EH (cell line): ENCODE measurements at places on chromosomes 2 and 18.

- DNase-seq = no peak
Observed at GRCh38 chr2:117523267-117523666, 291.2 kb upstream of the DDX18 start.

- peak; percentile 56 for DNase-seq
Observed at GRCh38 chr2:19321946-19322345, 36.5 kb downstream of the OSR1 start.

GRCh38 chr18:77079954-77080682, 52.5 kb downstream of the MBP start:
- no peak for DNase-seq

DNA sequence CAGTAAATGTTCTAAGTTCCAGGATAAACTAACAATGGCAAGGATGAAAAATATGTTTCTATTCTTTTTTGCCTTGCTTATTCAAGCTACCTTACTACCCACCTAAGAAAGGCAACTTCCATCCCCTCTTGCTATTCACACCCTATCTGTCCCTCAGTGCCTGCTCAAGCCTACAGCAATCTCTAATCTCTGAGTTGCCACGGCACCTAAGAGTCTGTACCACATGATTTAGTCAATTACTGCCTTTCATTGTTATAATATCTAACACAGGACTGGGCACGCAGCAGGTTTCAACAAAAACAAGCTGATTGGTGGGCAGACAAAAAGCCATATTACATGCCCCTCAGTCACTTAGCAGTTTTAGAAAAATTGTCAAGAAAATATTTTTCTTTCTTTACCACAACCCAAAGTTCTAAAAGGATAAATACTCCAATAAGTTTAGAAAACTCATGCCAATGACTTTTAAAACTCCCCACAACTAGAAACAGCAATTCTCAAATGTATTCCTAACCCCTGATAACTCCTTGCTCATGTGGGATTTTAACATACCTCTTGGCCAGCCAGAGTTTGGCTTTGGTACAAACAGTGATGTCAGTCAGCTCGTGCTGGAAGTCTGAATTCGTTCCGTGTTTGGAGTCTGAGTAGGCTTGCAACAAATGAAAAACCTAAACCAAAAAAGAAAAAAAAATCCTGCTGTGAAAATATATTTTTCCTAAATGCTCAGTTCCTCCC, 117.3 kb upstream of the ZFP36L2 start:
- DNase-seq = peak; percentile 91

GRCh38 chr18:37617623-37618022, 52.0 kb upstream of the CELF4 start:
- DNase-seq = no peak

DNA sequence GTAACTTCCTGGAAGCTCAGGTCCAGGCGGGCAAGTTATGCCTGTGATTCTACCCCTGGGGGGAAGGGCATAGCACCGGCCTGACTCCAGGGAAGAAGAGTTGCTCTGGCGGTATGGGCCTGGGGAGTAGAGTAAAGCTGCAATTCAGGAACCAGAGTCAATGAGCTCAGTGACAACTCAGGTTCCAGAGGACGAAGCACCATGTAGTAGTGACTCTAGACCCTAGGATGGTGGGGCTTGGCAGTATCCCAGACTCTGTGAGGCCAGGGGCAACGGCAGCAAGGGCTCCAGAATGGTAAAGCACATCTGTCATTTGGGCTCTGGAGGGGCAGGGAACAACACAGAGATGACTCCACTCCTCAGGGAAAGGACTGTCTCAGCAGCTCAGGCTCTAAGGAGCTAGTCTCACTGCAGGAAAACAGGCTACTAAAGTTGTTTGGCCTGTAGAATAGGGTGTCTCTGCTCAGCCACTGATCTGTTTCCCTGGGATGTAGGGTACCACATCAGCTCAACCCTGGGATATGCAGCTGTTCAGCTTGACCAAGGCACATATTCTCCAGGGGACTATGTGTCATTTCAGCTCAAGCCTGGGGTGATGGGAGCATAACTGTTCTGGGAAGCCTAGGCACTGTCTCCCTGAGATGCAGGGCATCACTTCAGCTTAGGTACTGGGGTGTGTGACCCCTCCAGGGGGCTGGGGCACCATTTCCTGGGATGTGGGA, 36.2 kb upstream of the RHOB start:
- DNase-seq = no peak

GRCh38 chr2:10132043-10132575, 9.6 kb downstream of the RRM2 start:
- DNase-seq = no peak

GRCh38 chr2:127683757-127684156, 8.4 kb upstream of the LIMS2 start:
- DNase-seq = peak; percentile 50

- DNase-seq = no peak
Observed at GRCh38 chr18:46843372-46843771, 73.9 kb downstream of the PIAS2 start.

- no peak for DNase-seq
Observed at GRCh38 chr2:231727621-231728020, 19.3 kb downstream of the PTMA start.

- no peak for DNase-seq
Observed at GRCh38 chr2:173523497-173523896, 168.8 kb downstream of the CDCA7 start.

GRCh38 chr2:205563646-205564045, 118.7 kb upstream of the NRP2 start:
- DNase-seq = no peak

DNA sequence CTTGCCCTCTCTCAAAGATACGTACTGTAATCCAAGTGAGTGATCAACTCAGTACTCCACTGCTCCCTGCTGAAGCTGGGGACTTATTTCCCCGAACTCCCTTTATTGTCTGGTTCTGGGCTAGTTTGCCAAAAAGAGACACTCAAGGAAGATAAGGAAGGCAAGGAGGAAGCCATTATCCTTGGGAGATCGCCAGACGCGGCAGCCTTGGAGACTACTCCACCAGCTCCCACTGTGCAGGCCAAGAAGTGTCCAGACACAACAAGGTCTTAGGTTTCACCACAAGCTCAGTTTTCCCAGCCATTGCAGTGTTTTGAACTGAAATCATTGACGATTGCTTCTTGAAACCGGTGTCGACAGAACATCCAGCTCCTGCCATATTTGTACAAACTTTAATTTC, 439.6 kb upstream of the UBE2E3 start:
- no peak for DNase-seq

GRCh38 chr18:79924814-79925731, 26.4 kb downstream of the SLC66A2 start:
- no peak for DNase-seq

- DNase-seq = no peak
Observed at GRCh38 chr2:39607538-39608262, 58.0 kb upstream of the TMEM178A start.

- peak; percentile 72 for DNase-seq
Observed at GRCh38 chr2:38376346-38377049, 575 bp downstream of the ATL2 start.

GRCh38 chr2:100068395-100068794, 74.0 kb downstream of the AFF3 start:
- DNase-seq = peak; percentile 31

DNA sequence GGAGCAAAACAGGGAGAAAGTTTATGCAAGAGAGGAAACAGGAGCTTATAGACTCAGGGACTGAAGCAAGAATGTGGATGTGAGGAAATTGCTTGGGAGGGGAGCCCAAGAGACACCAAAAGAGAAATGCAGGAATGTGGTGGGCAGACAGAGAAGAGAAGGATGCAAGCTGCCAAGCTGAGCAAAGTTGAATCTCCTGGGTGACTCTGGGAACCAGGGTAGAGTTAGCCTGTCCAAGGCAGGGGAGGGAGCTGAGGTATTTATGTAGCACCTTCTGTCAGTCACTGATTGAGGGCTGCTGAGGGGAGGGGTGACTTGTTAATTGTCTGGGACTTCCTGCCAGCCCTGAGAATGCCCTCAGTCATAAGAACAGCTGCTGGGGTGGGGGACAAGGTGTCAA, 464.3 kb downstream of the NBAS start:
- DNase-seq = no peak

DNA sequence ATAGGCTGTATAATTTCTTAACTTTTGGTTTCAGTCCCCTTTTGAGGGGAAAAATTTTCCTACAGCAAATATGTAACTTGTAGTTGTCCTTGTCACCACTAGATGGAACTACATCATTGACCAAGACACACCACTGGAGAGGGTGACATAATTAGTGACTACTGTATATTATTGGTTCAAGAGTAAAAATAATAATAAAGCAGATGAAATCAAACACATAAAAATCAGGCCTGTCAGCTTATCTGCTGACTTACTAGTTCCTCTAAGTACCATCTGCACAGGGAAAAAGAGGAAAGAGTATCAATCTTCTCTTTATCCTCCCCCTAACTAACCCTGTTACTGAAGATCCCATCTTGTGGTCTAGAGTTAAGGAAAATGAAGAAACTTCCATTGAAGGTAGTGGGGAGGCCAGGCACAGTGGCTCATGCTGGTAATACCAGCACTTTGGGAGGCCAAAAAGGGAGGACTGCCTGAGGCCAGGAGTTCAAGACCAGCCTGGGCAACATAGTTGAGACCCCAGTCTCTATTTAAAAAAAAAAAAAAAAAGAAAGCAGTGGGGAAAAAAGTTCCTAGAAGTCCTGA, 29.6 kb upstream of the ENOSF1 start:
- DNase-seq = peak; percentile 57

- no peak for DNase-seq
Observed at GRCh38 chr2:235539773-235540172, 45.9 kb downstream of the AGAP1 start.

- no peak for DNase-seq
Observed at GRCh38 chr2:136284226-136285119, 166.5 kb upstream of the CXCR4 start.

DNA sequence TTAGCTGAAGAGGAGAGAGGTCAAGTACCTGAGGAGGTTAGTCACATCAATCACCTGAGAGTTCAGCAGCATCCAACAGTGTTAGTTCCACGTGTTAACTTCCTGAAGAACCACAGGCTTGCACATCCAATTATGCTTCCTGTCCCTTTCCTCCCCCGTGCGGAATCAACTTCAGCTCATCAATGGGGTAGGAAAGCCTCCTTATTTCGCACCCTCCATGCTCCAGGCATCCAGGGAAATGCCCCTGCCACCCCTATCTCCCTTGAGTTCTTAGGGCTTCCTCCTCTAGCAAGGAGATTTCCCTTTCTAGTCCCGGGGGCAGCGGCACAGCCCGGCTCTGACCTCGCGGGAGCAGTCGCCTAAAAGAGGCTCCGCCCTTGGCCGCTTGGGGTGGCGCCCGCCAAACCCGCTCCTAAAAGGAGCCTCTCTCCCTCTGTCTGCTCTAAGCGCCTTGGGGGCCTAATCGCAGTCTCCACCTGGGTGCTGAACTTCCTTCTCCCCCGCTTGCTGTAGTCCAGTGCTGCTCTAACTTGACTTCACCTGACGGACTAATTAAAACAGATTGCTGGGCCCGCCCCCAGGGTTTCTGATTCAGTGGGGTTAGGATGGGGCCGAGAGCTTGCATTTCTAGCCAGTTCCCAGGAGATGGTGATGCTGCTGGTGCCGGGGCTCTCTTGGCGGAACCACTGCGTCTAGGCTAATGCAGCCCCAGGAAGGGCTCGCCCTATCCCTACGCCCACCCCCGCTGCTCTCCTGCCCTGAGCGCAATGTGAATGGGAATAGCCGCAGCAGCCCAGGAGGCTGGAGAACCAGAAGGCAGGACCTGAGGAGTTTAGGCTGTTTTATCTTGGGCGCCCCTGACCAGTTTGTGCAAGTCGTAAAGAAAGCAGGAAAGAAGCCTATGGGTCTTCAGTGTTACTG, 3.4 kb upstream of the TET3 start:
- DNase-seq = no peak

GRCh38 chr2:129925381-129925780, 54.1 kb upstream of the RAB6C start:
- no peak for DNase-seq

DNA sequence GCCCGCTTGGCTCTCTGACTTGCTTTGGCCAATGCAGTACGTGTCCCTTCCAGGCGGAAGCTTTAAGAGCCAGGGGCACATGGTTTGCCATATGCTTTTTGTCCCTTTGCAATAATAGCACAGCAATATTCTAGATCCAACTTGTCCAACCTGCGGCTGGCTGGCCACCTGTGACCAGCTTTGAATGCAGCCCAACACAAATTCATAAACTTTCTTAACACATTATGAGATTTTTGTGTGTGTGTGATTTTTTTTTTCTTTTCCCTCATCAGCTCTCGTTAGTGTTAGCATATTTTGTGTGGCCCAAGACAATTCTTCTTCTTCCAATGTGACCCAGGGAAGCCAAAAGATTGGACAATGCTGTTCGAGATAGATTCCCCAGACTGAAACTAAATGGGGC, 119.3 kb upstream of the SIX3 start:
- DNase-seq = no peak

DNA sequence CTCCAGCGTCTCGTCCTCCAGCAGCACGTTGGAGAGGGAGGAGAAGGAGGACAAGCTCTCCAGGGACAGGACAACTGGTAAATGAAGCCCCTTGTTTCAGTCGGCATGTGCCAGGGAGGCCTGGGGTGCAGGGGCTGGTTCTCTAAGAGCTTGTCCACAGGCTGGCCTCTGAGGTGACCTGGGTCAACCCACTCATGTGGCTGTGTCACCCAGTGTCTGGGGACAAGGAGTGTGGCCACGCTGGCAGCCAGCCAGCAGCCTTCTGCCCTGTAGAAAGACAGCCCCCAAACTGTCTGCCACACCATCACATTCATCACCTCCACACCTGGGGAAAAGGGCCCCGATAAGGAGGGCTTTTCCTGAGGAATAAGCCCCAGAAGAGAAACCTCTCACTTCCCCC, 119.5 kb downstream of the TPGS2 start:
- no peak for DNase-seq

GRCh38 chr18:44922968-44923367, 242.3 kb downstream of the SETBP1 start:
- DNase-seq = no peak

DNA sequence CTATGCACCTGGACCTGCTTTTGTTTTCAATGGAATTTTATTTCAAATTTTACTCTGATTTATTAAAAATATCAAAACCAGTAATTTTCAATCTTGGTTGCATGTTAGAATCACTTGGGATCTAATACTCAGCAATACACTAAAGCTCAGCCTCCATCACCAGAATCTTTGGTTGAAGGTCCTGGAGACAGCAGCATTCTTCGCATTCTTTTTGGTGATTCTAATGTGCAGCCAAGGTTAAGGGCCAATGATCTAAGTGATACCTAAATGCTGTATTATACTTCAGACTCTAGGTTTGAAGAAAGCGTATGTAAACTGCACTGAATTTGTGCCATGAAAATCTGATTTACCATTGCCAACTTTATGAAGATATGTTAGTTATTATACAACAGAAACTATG, 493.1 kb downstream of the XIRP2 start:
- no peak for DNase-seq

- no peak for DNase-seq
Observed at GRCh38 chr18:45686891-45687611, 36.9 kb upstream of the SLC14A1 start.

DNA sequence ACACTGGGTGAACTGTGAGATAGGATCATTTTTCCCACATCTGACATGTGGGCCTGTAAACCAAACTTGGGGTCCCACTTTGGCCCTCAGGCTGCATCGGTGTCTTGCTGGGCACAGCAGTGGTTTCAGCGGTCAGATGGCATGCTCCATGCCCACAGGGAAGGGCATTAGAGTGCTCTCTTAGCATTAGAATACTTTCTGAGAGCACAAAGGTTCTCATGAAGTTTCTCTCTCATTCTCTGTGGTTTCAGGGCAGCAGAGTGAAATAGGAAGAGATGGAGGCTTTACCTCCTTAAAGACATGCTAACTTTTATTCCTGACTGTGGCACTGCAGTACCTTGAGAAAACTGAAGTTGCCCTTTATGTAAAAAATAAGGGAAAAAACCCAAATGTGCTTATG, 36.6 kb upstream of the GATA6 start:
- no peak for DNase-seq

GRCh38 chr2:215060861-215061536, 77.4 kb downstream of the ABCA12 start:
- no peak for DNase-seq

- peak; percentile 84 for DNase-seq
Observed at GRCh38 chr18:48486754-48487153, 52.1 kb upstream of the CTIF start.
